HuH-7 (cell line): ENCODE measurements at places on chromosomes 5 and 9.

DNA sequence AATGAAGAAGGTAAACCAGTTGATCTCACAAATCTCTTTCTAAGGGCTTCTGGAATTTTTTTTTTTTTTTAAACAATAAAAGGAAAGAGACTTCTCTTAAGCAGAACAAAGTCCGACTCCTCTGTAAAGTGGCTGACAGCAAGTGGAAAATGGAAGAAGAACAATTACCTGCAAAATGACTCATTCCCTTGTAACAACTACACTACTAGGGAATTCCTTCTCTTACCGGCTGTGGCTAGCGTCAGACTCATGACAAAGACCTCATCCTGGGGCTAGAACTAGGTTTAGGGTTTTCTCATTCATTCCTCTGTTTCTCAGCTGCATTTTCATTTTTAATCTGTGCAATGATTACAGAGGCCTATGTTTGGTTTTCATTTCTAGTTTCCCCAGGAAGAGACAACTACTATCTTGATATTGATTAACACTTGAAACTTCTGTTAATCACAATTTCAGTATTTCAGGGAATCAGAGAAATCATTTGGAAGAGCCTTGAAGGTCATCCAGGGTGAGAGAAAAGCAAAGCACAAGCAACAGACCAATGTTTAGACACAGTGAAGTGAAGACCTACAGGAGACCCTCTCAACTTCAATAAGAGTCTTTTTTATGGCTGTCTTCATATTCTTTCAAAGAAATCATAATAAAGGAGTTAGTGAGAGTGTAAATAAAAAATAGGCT is 437.9 kb downstream of the RAB3C start:
- DNase-seq = no peak

DNA sequence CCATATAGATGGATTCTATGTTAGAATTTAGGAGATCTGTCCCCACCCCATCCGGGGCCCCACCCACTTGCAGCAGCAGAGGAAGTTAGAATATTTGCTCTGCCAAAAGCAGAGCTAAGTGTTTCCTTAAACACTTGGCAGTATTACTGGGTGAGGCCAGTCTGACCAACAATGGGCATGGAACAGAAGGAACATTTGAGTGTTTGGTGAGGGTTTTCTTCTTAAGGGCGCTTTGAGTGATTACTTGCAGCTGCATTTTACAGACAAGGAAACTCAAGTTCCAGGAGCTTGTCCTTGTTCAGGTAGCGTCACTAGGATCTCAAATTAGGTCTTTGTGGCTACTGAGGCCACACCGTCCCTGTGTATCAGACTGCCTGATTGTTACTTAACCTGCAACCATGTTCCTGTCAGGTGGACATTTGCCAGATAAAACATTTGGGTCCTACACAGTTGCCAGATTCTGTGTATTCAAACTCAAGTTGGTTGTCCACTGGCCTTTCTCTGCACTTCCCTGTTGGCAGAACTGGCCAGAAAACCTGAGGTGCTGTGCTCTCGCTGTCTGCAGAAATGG is 59.3 kb downstream of the SLC46A2 start:
- DNase-seq = no peak

- DNase-seq = no peak
These were observed 37.5 kb downstream of the NAA35 start for GRCh38 chr9:85978496-85978895.

DNA sequence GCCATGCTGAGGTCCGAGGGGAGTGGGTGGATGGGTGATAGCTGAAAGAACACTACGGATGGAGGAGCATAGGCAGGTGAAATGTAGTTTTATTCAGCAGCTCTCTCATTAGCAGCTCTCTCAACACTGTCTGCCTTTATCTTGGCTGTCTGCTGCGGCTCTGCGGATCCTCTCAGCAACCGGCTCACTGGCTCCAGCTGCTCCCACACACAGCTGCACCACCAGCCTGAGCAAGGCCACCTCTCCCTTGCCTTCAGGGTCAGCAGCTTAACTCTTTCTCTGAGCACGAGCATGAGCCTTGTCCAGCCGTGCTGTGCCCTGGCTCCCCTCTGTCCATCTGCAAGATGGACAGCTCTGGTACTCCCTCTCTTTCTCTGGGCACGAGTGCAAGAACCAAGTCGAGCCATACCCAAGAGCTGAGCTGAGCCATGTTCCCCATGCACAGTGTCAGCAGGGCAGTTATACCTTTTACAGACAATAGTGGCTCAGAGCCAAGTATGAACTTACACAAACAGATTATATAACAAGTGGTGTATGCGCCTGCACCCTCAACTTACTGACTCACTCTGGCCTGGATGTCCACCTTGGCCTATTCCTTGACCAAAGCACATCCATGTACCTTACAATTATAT is 108.5 kb downstream of the MACIR start:
- no peak for DNase-seq
